Right atrium auricular region (tissue), 2 donors: ENCODE measurements at places on chromosomes 3 and 15. TPM values are rescaled to one million over a fixed set of nuclear protein-coding genes. Genes with fewer than 3 reads are reported as not detected.

The PIERCE2 gene
- 5.6 TPM for total RNA-seq

- H3K27ac ChIP-seq = no peak overlapping the region
- no peak for DNase-seq
- H3K27me3 ChIP-seq = no peaks in the 10 kb centered on the region
These were observed 89.4 kb upstream of the FEZF2 start for GRCh38 chr3:62462788-62463187.

DNA sequence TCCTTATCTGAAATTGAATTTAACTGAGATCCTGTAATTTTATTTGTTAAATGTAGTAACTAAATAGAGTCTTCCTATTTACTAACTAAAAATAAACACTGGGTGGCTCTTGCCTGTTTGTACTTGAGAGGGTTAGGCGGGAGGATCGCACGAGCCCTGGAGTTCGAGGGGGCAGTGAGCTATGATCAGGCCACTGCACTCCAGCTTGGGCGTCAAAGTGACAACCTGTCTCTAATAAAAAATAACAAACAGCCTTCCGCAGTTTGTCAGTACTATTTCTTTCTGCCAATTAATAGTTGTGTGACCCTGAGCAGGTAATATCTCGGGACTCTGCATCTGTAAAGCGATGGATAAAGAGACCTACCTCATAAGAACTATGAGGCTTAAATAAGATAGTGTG, 768 bp upstream of the PDE12 start:
- H3K27me3 ChIP-seq = no peaks in the 10 kb centered on the region
- peak overlapping the region; percentile 94 for H3K4me3 ChIP-seq
- DNase-seq = no peak
- H3K27ac ChIP-seq = peak overlapping the region; percentile 91
- peaks cover 9% of the 10 kb centered on the region for H3K36me3 ChIP-seq

The AQR gene
- total RNA-seq = 12.5 TPM

The SNTN gene
- not detected for total RNA-seq

The MESP2 gene
- not detected for total RNA-seq
